ENCODE measurements at places on chromosomes 12 and 14. TPM values are rescaled to one million over a fixed set of nuclear protein-coding genes. Genes with fewer than 3 reads are reported as not detected.

GRCh38 chr12:51171884-51172514 is 936 bp downstream of the TFCP2 start:
- no peak for DNase-seq

GRCh38 chr12:125453751-125454150 is 388.5 kb downstream of the AACS start:
- DNase-seq, result no peak

- DNase-seq, result no peak
Observed at GRCh38 chr14:86153480-86153879, 623.5 kb downstream of the FLRT2 start.

DNA sequence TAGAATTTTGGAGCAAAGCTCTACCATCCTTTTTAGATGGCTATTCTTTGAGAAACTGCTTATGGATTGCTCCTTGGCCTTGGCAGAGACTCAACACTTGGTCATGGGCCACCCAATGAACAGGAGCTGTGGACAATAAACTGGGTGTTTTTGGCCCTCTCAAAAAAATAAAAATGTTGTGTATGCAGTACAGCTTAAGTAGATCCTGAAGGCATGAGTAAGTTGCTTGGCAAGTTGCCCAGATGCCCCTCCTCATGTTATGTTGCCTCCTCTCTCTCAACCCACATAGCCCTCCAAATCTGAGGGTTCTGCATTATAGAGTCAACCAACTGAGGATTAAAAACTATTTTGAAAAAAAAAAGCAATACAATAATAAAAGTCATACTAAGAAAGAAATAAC is 124.9 kb downstream of the ATP23 start:
- no peak for DNase-seq

DNA sequence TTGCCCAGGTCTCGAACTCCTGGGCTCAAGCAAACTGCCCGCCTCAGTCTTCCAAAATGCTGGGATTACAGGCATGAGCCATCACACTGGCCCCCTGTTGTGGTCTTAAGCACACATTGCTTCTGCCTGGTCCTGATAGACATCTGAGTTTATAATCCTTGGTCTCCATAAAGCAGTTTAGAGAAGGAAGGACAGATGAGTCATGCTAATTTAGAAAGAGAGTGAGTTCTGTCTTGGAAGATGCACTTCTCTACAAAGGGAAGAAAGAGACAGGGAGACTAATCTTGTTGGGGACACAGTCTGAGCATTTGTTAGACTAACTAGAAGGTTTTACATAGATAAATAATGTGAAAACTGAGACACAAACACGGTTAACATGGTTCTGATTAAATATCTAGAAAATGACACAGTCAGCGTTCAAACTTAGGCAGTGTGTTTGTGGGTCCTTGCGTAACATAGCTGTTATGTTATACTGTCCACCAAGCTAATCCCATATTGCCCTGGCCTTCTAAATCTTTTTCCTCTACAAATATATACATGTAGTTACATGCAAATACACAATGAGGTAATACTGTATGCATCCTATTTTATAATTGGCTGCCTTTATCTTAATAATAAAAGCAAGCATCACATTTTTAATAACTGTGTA is 31.0 kb downstream of the SAMD4A start:
- peak; percentile 41 for DNase-seq

DNA sequence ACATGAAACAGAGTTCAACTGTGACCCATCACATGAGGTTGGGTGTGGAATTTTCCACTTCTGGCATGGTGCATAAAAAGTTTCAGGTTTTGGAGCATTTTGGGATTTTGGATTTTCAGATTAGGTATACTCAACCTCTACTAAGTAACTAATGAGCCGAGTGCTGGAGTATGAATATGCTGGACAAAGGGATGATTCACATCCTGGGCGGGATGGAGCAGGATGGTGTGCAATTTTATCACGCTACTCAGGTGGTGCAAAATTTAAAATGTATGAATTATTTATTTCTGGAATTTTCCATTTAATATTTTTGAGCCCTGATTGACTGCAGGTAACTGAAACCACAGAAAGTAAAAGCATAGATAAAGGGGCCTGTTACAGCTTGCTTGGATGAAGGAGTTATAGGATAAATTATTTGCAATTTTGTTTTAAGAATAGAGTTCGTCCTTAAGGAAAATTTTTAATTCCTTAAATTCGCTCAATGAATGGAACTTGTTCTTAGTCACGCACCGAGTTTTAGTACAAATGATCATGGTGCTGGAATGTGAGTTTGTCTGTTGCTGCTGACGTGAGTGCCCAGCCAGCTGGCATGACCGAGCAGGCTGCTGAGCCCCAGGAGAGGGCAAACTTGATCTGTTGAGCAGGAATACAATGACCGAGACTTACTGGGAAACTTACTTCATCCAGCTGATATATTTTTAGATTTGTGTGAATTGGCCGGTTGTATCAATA is 176.3 kb downstream of the ESR2 start:
- DNase-seq, result no peak

DNA sequence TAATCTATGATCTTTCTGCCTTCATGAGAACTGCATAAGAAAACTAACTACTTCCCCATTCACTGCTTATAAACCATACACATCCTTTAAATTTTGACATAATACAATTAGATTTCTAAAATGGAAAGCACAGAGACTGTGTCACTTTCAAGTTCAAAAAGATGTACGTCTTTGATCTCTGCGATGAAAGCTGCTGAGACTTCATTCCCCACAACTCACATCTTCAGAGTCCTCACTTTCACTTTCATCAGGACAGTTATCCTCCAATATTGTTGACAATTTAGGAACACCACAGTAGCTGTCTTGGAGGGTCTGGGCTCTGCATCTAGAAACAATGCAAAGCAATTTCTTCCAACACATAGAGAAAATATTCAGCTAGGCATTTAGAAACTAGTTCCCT is 47.9 kb upstream of the KCNC2 start:
- DNase-seq, result no peak

- peak; percentile 23 for DNase-seq
Observed at GRCh38 chr14:101230161-101230850, 326.8 kb upstream of the RTL1 start.

- no peak for DNase-seq
Observed at GRCh38 chr12:29991924-29992323, 208.2 kb upstream of the TMTC1 start.

DNA sequence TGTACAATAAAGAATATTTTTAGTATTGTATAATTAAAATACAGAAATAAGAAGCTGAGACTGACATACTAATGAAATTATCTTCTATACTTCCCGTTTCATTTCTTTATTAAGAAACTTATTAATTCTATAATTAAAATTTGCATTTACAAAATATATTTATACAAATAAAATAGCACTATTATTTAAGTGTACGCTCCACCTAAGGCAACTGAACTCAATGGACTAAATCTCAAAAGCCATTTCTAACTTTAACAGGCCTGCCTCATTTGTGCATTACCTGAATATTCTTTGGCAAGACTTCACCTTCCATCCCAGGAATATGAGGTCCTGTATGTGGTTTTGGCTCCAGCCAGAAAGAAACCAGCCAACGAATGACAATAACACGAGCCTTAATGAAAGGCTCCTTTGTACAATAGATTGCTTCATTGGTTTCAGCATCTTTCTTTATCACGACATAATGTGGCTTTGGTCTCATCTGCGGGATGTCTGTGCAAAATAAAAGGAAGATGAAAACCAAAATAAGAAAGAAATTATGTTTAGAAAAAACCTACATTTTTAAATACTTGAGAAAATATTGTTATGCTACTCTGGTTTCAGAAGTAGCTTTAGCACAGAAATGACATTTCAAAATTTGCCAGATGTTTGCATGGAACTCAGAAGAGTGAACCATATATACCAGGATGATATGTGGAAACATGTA is 58.7 kb downstream of the RALGAPA1 start:
- no peak for DNase-seq

DNA sequence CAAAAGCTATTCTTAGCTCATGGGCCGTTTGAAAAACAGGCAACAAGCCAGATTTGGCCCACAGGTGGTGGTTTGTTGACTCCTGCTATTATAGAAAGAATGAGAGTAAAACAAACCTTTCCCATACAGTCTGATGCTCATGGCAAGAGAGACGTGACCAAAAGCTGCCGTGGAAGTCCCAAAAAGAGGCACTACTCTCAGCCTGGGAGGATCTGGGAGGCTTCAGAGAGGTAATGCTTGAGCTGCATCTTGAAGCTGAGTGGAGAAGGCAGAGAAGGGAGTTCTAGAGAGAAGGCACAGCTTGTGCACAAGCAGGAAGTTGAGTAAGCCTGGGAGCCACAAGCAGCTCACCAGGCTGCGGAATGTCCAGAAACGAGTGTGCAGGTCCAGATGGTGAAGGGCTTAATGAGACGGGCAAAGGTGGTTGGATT is 9.6 kb downstream of the PLXNC1 start:
- no peak for DNase-seq

DNA sequence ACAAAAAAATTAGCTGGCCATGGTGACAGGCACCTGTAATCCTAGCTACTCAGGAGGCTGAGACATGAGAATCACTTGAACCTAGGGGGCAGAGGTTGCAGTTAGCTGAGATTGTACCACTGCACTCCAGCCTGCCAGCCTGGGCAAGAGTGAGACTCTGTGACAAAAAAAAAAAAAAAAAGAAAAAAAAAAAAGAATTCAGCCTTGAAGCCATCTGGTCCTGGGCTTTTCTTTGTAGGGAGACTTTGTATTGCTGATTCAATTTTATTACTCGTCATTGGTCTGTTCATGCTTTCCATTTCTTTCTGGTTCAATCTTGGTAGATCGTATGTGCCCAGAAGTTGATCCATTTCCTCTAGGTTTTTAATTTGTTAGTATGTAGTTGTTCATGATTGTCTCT is 243.1 kb downstream of the RAD51B start:
- DNase-seq, result no peak

DNA sequence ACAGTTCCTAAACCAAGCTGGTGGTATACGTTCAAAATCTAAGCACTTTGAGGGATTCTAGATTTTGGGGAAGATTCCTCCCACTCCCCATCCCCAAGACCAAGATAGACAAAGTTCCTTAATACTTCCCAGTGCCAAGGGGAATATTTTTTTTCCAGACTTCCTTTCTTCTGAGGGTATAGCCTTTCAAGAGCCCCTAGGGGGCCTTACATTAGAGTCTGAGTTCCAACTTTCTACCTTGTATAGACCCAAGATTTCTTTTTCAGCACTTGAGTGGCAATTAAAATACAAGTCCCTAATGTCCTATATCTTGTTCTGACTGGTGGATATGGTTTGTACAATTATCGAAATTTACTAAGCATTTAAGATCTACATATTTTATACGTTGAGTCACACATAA is 28.7 kb upstream of the SOS2 start:
- DNase-seq, result no peak

DNA sequence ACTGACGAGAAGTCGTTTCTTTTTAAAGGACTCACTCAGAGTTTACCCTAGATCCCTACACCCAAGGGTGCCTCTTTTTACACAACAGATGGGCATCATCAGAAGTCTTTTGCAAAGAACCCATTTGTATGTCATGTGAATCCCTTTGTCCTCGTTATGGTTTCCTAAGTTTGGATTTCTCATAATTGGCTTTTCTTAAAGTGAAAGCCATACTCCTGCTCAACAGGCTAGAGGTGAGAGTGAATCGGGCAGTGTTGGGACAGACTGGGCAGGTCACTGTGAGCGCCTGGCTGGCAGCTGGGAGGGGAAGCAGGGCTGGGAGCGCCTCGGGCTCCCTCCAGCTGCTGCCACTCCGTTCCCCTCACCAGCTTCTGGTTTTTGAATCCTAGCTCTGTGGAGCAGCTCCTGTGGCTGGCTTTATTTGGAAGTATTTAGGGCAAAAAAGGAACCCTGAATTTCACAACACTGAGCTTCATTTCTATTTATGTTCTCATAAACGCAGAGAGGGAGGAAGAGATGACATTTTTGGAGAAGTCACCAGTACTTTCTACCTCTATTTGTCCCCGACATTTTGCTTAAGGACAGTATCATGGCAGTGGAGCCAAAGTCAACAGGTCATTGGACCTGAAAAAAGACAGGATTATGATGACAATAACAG is 63.8 kb upstream of the ACTN1 start:
- DNase-seq, result no peak

DNA sequence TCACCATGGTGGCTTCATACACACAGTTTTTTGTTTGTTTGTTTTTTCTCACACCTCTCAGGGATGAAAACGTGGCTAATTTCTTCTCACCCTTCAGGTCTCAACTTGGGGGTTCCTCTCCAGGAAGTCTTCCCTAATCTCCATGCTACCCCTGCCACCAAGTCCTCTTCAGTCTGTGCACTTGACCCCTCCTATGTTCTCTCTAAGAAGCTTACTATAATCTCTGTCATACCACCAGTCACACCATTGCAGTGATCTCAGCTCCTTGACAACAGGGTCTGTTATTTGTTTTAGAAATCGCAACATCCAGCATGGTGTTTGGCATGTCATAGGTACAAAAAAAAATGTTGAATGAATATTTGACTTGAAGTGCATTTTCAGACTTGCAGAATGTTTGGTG is 83.4 kb downstream of the PRORP start:
- DNase-seq, result no peak

GRCh38 chr12:8593246-8593645 is 19.4 kb downstream of the AICDA start:
- no peak for DNase-seq

- DNase-seq, result no peak
Observed at GRCh38 chr14:106831322-106831720, 1304.9 kb downstream of the TMEM121 start.

- no peak for DNase-seq
Observed at GRCh38 chr12:105920161-105920684, 218.5 kb downstream of the NUAK1 start.

DNA sequence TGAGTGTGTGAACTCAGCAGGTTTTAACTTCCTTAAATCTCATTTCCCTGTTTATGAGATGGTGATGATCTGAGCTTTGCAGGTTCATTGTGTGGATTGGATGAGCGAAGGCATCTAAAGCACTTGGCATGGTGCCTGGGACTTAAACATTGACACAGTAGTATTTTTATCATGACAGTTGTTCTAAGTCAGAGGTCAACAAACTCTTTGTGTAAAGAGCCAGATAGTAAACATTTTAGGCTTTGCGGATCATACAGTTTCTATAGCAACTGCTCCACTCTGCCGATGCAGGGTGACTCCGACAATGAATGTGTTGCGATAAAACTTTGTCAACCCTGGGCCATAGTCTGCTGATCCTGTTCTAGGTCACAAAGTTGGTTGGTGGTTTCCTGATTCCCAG is 25.2 kb downstream of the SLC24A4 start:
- DNase-seq, result no peak

Gene NTS
- 0.20 TPM for polyA plus RNA-seq

Gene CELA1
- polyA plus RNA-seq, result not detected

Gene NR4A1
- 2.7 TPM for polyA plus RNA-seq

All from K562 (cell line).